ENCODE measurements at places on chromosomes 1 and 21.
A peak's percentile ranks its signal among the peaks of the same experiment; 100 is the strongest.

DNA sequence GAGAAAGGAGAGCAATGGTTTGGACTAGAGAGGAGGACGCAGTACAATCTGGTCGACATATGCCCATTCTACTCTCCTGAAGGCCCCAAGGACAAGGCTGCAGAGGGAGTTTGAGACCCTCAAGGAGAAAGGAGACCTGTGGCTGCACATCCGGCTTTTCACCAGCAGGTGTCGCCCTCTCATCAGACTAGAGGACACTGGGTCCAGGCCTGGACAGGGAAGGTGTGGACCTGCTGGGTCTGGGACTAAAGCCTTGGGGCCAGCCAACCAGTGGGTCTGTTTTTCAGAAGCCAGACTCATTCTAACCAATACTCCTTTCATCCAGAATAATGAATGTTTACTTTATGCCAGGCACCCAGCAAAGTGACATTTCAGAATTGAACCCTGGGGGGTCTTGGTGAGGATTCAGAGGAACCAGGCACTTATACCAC is 5.0 kb downstream of the SRARP start:
- DNase-seq = peak; percentile 73

- no peak for DNase-seq
Measured at GRCh38 chr1:58312971-58313563, 233.5 kb downstream of the OMA1 start.

DNA sequence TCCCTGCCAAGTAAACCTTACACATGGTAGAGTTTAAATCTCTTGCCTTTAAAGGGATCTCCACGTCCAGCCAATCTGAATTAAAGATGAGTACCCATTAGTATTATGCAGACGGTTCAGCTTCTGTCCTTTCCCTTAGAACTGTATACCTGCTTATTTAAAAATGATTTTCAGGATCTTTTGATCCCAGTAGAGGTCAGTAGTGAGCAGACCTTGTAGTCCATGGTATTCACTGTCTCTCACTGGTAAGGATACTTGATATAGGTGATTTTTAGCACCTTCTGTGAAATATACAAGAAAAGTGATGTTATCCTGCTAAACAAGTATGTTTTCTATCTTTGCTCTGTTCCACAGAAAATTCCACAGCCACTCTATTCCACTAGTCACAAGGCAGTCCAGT is 1211.6 kb upstream of the ADGRL4 start:
- no peak for DNase-seq

DNA sequence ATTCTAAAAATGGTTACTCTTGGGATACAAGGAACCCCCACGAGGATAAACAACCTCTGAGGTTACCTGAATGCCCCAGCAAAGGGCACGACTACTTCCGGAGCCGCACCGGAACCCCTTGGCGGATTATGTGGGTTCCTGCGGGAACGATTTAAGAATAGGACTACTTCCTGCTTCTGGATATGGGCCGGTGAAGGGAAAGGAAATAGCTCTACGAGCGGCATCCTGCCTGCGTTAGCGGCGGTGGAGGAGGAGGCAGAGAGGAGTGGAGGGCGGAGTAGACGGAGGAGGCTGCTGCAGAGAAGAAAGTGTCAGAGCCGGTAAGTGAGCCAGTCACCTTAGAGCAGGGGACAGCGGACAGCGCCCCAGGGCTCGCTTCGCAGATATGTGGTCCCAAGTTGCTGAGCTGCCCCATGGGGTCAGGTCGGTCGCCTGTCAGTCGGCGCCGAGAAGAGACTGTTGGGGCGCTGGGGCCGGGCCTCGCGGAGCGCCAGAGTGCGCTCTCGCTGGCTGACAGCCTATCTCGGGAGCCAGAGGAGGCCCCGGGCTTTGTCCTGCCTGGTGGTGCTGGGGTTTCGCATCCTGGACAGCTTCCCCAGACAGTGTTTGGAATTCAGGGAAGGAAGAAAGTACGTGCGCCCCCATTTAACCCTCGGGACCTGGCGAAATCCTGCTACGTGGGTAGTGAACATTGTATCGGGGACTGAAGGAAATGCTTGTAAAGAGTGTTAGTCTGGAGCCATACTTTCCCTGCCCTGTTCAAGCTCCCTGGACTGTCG is at the start of gene KLHL20:
TSS of gene KLHL20 (plus strand) at position 223 of the 779 bp plus-strand sequence. CDS start 1,063 bp downstream, outside the sequence.
- DNase-seq = peak; percentile 88

- DNase-seq = no peak
Measured at GRCh38 chr1:115648717-115649691, 7.2 kb downstream of the VANGL1 start.

DNA sequence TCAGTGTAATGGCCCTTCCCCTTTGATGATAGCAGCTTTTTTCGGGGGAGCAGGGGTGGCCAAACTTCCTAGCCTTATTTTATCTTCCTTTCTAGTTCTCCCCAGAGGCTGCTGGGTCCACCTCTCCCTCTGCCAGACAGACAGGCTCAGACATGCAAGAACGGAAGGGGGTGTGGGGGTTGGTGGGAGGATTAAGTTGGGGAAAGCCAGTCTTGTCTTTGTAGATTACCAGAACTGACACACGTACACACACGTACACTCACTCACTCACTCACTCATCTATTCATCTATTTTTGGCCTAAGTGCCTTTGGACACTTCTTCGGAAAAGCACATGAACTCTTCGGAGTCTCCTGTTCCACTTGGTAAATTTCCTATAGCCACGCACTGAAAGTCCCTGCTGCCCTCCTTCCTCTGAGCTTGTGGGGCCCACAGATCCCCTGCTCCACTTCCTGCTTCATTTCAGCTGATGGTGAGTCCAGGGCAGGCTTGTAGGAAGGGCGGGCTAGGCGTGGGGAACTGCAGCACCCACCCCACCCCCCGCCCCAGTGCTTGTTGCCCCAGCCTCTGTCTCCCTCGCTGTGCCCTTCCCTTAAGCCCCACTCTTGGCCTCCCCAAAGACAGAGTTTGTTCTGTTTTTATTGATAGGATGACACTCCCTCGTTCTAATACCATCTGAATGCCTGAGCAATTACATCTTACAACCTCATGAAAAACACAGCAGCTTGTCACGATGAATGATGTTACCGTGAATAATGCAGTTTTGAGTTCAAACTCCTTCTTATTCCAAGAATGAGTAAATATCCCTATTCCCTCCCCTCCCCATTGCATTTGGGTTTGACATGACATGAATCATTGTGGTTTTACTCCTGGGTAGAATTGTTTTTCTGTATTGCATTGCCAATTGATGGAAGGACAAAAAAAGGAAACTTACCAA is 60.7 kb upstream of the ATP5PO start:
- DNase-seq = peak; percentile 69

- no peak for DNase-seq
Measured at GRCh38 chr1:174789399-174789798, 210.3 kb upstream of the CACYBP start.

DNA sequence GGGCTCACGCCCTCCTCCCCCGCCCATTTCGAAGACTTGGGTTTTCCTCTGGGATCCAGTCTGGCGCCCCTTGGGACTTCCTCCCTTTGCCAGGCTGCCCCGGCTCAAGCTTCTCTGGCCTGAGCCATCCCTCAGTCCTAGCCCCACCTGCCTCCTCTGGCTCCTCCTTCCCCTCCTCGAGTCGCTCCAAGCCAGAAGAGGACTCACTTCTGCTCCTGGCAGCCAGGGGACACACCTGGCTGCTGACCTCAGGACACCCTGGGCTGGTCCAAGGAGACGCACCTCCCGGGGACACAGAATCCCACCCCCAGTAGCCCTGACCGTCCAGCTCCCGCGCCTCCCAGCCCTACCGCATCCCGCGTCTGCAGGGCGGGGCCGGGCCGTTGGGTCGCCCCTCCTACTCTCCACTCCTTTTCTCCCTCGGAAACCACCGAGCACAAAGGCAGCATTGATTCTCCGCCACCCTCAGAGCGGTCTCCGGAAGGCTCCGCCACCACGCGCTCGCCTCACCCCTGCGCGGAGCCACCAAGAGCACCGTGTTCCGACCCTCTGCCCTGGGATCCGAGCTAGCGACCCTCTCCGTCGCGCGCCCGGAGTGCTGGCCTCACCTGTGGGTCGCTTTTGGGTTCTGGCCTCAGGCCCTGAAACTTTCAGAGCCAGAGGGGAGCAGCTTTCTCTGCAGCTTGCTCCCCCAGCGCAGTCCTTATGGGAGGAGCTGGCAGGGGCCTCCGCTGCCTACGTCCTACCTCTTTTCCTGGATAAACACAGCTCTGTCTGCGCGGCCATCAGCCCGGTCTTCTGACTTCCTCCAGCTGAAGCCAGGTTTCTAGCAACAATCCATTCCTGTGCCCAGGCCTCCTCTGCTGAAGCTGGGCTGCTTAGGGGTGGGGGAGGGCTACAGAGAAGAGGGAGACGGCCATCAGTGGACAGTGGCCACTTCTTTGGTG is at the start of gene C2CD4D:
TSS of gene C2CD4D (minus strand) at position 364 of the 947 bp plus-strand sequence. CDS start 831 bp downstream, outside the sequence.
- no peak for DNase-seq

DNA sequence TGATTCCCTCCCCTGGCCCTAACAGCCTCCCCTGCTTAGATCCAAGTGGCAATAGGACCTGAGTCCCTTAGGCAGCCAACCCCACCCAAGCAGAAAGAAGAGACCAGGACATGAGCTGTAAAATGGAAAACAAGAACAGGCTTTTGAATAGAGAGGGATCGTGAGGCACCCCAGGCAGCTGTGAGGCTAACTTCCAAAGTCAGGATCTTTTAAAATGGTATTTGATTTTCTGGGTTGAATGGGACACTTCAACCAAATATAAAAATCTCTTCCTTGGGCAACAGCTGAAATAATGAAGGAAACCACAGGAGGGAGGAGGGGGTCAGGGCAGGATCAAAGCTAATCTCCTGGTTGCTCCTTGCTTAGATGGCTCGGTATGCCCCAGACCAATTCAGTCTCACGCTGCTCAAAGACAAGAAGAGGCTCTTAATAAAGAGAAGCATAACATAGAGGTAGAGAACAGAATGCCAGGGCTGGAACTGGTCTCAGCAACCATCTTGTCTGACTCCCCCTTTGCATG is 28.6 kb upstream of the AVPR1B start:
- DNase-seq = no peak

DNA sequence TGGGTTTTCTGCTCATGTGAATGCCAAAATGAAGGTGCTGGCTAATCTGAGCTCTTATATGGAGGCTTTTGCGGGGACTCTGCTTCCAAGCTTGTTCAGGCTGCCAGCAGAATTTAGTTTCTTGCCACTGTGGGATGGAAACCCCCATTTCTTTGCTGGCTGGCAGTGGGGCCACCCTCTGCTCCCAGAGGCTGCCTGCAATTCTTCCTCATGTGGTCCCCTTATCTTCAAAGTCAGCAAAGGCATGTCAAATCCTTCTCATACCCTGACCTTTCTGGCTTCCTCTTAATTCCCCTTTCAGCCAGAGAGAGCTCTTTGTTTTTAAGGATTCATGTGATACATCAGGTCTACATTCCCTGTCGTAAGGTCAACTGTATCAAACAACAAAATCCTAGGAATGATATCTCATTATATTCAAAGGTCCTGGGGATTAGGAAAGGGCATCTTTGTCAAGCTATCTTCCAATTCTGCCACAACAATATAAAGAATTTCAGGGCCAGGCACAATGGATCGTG is 5.2 kb upstream of the GPR161 start:
- DNase-seq = no peak

DNA sequence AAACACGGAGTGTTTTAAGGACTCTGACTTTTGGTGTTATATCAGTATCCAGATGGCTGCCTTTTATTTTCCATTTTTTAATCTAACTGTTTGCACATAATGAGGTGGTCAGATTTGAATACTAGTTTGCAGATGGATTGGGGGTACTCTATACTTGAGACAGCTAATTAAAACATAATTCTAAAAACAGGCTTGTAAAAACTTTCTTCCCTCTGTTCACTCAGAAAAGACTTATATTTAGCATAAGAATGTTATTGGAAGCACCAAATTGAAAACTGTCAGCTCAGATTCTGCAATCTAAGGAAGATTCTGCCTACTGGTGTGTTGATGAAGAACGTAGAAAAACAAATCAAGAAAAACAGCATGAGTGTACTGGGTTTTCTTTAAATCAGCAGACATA is 44.0 kb upstream of the NRIP1 start:
- DNase-seq = no peak
